Sigmoid colon (tissue), 7 donors: ENCODE measurements at places on chromosomes 16 and 17. TPM values are rescaled to one million over a fixed set of nuclear protein-coding genes. Genes with fewer than 3 reads are reported as not detected.

DNA sequence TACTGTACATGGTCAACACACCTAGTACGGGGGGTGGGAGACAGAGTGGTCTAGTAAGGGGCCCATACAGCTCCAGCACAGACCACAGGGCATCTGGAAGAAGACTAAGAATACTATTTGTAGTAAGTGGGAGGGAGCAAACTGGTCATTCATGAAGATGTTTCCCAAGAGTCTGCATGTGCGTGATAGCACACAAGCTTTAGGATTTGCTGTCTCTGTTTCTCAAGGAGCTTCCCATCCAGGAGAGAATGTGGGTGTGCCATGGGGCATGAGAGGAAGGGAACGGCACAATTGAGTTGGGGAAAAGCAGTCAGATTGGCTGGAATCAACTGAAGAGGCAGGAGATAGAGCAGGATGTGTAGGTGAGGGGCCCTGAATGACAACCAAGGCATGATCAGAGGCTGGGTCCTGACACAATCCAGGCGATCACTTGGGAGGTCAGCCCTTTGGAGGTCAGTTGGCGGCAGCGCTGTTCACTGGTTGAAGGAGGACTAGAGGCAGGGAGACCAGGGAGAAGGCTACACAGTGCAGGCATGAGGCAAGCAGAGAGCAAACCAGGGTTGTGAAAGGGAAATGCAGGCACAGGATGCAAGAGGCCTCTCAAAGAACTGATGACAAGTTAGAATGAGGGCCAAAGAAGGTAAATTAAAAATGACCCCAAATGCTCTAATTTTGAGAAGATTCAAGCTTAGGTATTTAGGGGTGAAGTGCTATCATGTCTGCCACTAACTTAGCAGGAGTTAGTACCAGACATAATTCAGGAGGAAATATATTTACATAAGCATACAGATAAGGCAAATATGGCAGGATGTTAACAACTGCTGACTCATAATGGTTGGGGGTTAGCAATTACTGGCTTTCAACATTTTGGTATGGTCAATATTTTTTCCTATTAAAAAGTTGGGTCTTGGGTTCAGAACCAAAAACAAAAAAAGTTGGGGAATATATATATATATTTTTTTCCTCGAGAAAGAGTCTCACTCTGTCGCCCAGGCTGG, 10.3 kb downstream of the UBE2O start:
- no peak for DNase-seq

KRT32 gene
- polyA plus RNA-seq = not detected

GRCh38 chr16:707062-707538, 1.5 kb upstream of the FBXL16 start:
- no peak for DNase-seq

DNA sequence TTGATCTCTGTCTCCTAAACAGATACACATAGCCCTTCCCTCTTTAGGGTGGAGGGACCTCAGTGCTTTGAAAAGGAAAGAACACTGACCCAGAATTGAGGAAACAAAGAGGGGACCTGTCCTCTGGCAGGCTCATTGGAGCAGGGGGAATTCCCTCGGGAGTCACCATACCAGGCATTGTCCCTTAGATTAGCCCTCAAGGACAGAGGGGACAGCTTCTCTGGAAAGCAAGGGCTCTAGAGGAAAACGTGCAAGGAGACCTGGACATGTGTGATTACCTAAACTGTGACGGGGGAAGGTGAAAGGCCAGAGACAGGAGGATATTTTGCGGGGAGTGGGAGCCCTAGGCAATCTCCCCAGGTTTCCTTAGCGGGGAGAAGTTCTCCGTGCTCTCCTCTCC, 7.6 kb upstream of the FZD2 start:
- no peak for DNase-seq

NPIPB8 gene
- polyA plus RNA-seq = not detected
